Fibroblast of lung (primary cell): ENCODE measurements at places on chromosomes 12 and 14. TPM values are rescaled to one million over a fixed set of nuclear protein-coding genes. Genes with fewer than 3 reads are reported as not detected.

DNA sequence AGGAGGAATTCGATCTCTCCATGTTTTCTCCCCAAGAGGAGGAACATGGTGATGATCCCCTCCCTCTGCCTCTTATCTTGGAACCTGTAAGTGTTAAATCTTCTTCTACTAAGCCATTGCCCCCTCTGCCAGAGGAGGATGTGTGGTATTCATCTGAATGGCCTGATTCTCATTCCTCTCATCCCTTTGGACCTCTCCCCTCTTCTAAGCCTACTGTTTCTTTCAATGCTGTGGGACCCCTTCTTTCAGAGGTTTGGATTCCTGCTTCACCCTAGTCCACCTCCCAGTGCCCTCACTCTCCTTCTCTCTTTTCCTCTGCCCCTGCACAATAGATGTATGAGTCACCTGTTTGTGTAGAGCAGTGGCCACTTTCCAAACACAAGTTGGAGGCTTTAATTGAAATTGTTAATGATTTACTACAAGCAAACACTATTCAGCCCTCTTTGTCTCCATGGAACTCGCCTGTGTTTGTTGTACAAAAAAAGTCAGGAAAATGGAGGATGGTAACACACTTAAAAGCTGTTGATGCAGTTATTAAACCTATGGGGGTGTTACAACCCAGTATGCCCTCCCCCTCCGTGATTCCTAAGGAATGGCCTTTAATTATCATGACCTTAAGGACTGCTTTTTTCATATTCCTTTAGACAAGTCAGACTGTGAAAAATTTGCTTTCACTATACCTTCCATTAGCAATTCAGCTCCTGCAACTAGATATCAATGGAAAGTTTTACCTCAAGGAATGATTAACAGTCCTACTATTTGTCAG is 192.1 kb upstream of the ALG10B start:
- DNase-seq: no peak

DNA sequence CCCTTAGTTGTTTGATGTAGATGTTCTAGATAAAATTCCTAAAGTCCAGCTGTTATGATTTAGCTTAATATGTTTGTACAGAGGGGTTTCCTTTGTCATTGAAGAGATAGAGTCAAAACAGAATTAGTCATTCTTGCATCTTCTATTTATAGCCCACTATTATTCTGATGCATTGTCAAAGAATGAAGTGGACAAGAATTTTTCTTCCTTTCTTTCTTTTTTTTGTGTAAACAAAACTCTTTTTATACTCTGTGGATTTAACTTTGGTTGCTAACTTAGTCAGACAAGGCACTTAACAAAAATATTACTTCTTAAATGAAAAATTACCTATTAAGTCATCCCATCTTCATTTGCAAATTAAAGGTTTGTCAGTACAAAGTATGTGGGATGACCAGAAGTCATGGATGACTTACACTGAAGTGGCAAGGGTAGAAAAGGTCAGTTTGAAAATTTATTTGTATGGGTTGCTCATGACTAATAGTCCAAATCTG is 215.6 kb upstream of the DDHD1 start:
- DNase-seq: peak; percentile 92

GRCh38 chr12:4030929-4031702 is 157.9 kb upstream of the PARP11 start:
- peak; percentile 98 for DNase-seq

GRCh38 chr12:52798003-52798670 is 2.2 kb upstream of the KRT3 start:
- peak; percentile 79 for DNase-seq

The MYF5 gene
- not detected in 2 replicates for polyA plus RNA-seq
